ENCODE measurements at places on chromosomes 12 and 14.

DNA sequence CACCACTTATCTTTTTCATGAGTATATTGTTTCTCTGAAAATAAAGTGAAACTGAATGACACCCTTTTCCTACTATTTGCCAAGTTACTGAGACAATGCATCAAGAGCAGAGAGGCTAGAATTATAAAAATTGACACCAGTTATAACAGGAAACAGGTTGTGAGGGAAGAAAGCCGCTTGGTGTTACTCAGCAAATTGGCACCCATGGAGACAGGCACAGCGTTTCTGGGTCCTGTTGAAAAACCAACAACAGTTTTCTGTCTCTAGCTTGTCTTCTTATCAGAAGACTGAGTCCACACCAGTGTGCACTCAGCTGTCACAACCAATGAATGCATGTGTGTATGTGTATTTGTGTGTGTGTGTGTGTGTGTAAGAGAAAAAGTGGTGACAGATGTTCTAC is 267.7 kb downstream of the KCNH5 start:
- no peak for DNase-seq

DNA sequence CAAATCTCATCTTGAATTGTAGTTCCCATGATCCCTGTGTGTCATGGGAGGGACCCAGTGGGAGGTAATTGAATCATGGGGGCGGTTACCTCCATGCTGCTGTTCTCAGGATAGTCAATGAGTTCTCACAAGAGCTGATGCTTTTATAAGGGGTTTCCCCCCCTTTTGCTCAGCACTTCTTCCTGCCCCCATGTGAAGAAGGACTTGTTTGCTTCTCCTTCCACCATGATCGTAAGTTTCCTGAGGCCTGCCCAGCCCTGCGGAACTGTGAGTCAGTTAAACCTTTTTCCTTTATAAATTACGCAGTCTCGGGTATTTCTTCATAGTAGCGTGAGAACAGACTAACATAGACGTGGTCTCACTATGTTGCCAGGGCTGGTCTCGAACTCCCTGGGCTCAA is 56.1 kb upstream of the EIF5 start:
- no peak for DNase-seq

- no peak for DNase-seq
These were observed 48.6 kb downstream of the SLC25A47 start for GRCh38 chr14:100371773-100372172.

DNA sequence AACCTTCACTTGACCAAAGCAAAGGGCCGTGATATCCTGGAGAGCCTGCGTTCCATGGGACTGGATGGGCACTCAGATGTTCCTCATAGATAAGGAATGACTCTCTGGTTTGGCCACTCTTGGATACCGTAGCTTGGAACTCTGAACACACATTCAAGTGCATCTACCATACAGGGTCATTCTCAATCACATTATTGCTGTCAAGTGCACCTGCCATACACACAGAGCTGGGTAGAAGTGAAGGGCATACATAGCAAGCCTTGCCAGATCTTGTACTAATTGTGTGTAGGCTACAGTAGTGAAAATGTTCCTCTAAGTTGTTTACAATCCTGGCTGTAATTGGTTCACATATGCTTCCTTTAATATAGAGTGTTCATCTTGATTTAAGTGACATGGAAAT is 58.3 kb downstream of the PELI2 start:
- DNase-seq = no peak

- DNase-seq = no peak
These were observed 155.7 kb downstream of the PELI2 start for GRCh38 chr14:56273951-56274350.

- DNase-seq = no peak
These were observed 232.4 kb downstream of the RGS6 start for GRCh38 chr14:72164420-72165228.

GRCh38 chr14:104546591-104547309 is 32.8 kb upstream of the C14orf180 start:
- no peak for DNase-seq

DNA sequence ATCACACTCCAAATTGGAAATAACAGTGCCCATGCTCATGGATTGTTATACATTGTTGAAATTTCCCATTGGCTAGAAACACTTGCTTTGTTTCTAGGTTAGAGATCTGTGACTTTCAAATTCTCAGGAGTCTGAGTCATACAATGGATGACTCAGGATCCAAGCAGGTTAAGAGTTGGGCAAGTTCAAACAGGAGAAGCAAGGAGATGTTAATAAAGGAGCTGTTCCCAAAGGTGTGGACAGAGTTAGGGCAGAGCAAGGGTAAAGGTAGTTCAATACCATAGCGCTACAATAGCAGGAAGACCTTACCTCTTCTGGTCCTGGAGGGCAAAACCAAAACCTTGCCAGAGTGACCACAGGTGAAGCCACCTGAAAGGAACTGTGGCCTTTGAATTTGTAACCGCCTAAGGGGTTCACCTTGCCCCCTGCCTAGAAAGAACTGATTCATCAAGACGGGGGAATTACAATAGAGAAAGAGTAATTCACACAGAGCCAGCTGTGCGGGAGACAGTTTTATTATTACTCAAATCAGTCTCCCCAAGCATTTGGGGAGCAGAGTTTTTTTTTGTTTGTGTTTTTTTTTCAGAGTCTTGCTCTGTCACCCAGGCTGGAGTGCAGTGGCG is 4.2 kb upstream of the AMN1 start:
- peak; percentile 67 for DNase-seq

- no peak for DNase-seq
These were observed 1.4 kb upstream of the GLRX5 start for GRCh38 chr14:95533391-95533821.

DNA sequence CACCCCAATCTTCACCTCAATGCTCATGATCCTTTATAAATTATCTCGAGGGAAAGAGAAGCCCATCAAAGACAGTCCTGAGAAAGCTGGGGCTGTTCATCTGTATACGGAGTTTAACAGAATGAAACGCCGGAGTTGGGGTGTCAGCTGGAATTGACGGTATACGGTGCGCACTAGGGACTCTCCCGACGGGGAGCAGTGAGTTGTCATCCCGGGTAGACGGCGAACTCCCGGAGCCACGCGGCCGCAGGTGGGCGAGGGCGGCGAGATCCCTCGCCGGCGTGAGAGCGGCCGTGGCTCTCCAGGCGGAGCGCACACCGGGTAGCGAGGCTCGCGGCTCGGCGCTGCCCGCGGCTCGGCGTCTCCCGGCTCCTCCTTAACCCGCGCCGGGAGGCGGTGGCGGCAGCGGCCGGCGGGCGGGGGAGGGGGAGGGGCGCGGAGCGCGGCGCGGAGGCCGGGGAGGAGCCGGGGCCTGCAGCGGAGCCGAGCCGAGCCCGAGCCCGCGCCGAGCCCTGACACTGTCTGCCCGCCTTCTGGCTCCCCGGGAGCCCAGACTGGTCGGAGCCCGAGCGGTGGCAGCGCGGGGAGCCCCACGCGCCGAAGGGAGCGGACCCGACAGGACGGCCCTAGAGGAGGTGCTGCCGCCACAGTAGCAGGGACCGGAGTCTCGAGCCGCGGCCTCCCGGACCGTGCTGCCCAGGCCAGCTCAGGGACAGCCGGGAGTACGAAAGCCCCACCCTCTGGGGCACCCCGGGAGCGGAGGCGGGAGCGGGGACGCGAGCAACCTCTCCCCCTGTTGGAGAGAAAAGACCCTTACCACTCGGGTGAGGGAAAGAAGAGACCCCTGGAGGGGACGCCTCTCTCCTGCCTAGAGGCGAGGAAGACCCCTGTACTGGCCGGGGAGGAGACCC is at the start of gene FOXJ2:
TSS of gene FOXJ2 (plus strand) at position 475 of the 911 bp plus-strand sequence. CDS start 7,117 bp downstream, outside the sequence.
- peak; percentile 92 for DNase-seq

DNA sequence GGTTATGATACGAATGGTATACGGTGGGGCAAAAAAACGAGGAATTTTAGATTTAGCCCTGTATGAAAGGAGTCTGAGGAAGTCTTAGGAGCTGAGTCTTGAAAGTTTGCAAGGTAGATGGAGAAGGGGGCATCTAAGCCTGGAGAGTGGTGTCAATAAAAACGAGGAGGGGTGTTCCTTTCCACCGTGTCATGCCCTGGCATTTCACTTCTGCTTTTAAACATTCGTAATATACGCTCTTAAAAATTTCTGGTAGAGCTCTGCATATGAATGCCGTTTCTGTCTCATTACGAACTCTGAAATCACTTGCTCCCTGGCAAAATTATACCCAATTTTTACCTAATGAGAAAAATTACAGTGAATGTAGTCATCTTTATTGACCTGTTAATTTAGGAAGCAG is 170.2 kb downstream of the ERC1 start:
- no peak for DNase-seq

GRCh38 chr12:43728117-43728516 is 30.5 kb downstream of the PUS7L start:
- DNase-seq = no peak

DNA sequence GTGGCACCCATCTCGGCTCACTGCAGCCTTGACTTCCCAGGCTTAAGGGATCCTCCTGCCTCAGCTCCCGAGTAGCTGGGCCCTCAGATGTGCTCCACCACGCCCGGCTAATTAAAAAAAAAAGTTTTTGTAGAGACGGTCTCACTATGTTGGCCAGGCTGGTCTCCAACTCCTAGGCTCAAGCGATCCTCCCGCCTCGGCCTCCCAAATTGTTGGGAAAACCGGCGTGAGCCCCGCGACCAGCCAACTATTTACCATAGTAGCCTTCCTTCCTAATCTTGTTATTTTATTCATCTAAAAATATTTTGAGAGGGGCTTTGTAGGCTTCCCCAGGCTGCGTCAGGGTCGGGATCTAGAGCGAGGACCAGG is 25.4 kb upstream of the YY1 start:
- no peak for DNase-seq

DNA sequence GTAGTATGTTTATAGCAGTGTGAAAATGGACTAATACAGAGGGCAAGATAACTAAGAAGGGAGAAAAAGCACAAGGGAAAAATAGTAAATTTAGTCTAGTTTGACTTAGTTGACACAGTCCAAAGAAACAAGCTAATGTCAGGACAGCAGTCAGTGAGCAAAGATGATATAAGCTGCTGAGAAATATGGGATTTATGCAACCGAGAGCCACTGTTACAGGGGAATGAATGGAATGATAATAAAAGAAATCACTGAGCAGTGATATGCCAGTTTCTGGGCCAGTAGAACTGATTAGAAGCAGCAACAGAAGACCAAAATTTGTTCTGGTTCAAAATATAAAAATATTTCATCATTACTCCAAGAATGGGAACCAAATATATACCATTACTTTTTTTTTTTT is 60.1 kb downstream of the R3HDM2 start:
- no peak for DNase-seq

DNA sequence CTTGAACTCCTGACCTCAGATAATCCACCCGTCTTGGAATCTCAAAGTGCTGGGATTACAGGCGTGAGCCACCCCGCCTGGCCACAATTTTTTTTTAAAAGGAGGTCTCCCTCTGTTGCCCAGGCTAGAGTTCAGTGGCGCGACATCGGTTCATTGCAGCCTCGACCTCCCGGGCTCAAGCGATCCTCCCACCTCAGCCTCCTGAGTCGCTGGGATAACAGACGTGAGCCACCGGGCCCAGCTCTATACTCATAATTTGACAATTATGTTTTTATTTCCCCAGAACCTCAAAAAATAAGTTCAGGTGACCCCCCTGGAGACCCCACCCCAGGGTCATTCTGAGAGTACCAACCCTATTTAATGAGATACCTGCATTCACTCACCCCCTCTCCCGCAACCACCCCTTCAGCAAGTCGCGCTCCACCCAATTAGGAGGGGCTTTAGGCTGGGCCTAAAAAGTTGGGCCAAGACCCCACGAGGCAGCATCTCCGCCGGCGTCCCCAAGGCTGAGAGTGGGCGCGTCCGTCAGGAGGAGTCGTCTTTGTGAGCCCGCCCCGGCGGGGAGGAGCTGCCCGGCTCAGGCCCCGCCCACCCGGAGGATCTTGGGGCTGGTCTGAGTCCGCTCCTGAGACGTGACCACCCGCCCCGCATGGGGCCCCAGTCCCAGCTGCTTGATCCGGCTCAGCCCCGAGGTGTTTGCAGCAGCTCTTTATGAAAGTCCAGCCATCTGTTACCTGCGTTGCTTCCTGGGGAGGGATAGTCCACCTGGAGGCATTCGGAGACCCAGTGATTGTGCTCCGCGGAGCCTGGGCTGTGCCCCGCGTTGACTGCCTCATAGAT is at the start of gene ANKRD33:
TSS of gene ANKRD33 (plus strand) at position 628 of the 840 bp plus-strand sequence. CDS start at position 712, 84 bp downstream.
- DNase-seq = no peak

DNA sequence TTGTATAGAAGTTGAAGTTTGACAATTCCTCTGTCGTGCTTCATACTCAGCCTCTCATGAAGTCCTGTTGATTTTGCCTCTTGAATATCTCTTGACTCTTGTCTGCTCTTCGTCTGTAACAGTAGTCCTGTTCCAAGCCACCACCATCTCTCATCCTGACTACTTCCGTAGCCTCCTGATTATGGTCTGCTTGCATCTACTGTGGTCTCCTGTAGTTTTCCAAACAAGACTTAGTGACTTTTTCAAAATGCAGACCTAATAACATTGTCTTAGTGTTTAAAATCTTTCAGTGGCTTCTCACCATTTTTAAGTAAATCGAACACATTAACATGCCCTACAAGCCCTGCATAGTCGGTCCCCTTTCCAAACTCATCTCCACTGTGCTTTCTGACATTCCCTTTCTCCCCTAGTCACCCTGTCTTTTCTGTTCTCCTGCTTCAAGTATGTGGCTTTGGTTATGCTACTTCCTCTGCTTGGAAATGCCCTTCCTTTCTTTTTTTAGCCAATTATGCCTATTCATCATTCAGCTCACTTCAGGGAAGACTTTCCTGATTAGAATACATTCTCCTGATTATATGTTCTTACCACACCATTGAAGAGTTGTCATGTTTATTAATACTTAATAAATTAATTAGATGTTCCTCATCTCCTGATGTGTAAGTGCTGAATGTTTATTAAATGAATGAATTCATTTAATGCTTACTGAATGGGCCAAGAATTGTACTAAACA is 2.0 kb downstream of the SCYL2 start:
- no peak for DNase-seq

GRCh38 chr12:112617153-112617505 is 174.4 kb upstream of the RPH3A start:
- no peak for DNase-seq

DNA sequence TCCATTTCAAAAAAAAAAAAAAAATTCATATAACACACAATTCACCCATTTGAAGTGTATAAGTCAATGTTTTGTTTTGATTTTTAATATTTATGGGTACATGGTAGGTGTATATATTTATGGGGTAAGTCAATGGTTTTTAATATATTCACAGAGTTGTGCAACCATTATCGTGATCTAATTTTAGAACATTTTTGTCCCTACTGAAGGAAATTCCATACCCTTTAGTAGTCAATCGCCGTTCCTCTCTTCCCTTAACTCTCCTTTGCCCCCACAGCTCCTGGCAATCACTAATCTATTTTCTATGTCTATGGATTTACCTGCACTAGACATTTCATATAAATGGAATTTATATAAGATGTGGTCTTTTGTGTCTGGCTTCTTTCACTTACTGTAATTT is 92.8 kb downstream of the TRAFD1 start:
- DNase-seq = no peak
